ENCODE measurements at places on chromosomes 6 and 20.

DNA sequence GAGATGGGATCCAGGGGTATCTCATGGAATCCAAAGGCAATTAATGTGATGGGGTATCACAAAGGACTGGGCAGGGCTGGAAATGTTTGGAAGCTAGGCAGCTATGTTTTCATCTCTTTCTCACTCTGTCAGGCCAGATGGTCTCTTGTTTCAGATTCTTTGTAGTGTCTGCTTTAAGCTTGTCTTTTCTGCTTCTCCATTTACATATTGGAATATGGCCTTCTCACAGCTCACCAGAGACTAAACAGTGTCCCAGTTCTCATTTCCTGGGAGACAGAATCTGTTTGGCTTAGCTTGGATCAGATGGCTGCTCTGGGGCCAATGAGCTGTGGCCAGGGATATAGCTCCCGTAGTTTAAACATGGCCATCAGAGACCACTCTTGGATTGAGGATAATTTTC, 78.9 kb downstream of the SLC35F1 start:
- DNase-seq, result no peak

DNA sequence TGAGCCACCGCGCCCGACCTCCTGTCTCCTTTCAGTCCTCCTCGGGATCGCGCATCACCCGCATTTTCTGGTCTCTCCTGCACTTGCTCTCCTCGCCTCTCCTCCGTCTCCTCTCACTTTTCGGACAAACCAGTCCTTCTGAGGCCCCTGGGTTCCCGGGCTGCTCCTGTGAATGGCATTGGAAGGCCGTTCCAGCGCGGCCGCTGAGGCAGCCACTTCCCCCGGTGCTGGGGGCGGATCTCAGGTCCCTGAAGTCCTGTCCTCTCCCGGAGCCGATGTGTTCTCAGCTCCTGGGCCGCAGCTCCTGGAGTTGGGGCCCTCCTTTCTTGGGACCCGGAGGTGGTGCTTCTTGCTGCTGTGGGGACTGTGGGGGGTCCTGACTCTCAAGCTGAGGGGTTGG, 803 bp downstream of the MICB start:
- no peak for DNase-seq

GRCh38 chr20:63056236-63057170, 49.7 kb upstream of the BHLHE23 start:
- peak; percentile 21 for DNase-seq

GRCh38 chr6:85118233-85118632, 331.6 kb upstream of the NT5E start:
- no peak for DNase-seq

DNA sequence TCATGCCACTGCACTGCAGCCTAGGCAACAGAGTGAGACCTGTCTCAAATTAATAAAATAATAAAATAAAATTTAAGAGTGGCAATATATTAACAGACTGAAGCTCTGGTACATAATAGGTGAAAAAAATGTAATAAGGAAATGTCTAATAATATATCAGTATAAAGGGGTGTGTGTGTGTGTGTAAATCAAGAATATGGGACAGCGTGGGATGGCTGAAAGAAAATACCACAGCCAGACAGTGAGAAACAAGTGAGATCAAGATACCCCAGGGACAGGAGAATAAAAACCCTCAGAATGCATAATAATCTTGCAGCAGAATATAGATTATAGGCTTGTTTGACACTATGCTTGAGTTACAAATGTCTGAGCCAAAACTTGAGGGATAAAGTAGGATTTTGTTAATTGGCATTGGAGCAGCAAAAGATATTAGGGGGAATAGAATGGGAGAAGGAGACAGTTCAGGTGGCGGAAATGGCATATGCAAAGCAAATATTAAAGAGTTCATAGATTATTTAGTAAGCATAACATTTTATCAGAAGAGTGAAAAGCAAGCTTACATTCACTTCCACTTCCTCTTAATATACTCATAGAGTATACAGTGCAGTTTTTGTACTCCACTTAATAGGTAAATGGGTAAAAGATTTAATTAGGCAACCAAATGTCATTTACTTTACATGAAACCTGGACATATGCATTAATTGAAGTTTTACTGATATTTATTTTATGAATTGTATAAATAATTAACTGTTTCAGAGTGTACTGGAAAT, 398.5 kb upstream of the GJE1 start:
- DNase-seq, result no peak

DNA sequence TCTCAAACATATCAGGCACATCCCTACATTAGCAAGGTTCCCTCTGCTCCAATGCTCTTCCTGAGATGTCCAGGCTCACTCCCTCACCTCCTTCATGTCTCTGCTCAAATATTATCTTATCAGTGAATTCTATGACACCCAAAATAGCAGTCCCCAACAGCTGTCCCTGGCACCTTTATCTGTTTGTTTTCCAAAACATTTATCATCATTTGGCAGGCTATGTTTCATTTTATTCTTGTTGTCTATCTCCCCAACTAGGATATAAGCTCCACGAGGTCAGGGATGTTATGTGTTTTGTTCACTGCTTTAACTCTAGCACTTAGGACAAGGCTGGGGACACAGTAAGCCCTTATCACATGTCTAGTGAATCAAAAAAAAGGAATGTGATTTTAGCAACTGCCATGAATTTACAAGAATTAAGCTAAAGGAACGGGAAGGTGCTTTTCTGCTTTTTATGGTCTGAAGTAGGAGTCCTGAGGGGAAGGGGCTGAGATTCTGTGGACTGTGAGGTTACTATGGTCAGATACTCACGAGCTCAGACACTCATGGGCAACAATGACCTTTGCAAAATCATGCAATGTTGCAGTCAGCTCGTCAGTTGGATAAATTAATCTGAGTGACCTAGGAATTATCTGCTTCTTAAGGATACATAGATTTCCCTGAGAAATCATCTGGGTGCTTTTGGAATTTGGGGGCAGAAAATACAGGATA, 1.9 kb upstream of the IL22RA2 start:
- DNase-seq, result no peak

GRCh38 chr20:32333181-32333987, 24.7 kb upstream of the ASXL1 start:
- DNase-seq, result peak; percentile 13
